ENCODE measurements at places on chromosomes 12 and 14.
A peak's percentile ranks its signal among the peaks of the same experiment; 100 is the strongest.

- peak; percentile 6 for DNase-seq
Measured at GRCh38 chr12:43835264-43835655, 621 bp upstream of the TMEM117 start.

- no peak for DNase-seq
Measured at GRCh38 chr14:48670939-48671338, 915.2 kb downstream of the RPS29 start.

- DNase-seq = no peak
Measured at GRCh38 chr12:80377140-80377794, 66.8 kb upstream of the PTPRQ start.

GRCh38 chr14:65938738-65939137 is 526.2 kb downstream of the FUT8 start:
- DNase-seq = no peak

GRCh38 chr14:64721391-64721791 is 17.2 kb downstream of the PLEKHG3 start:
- DNase-seq = no peak

GRCh38 chr14:56212521-56212920 is 94.3 kb downstream of the PELI2 start:
- DNase-seq = no peak

- DNase-seq = no peak
Measured at GRCh38 chr12:47282206-47282605, 202.4 kb upstream of the AMIGO2 start.

- no peak for DNase-seq
Measured at GRCh38 chr14:25092258-25092740, 42.4 kb upstream of the STXBP6 start.

- no peak for DNase-seq
Measured at GRCh38 chr12:132133952-132134652, 10.0 kb downstream of the DDX51 start.

DNA sequence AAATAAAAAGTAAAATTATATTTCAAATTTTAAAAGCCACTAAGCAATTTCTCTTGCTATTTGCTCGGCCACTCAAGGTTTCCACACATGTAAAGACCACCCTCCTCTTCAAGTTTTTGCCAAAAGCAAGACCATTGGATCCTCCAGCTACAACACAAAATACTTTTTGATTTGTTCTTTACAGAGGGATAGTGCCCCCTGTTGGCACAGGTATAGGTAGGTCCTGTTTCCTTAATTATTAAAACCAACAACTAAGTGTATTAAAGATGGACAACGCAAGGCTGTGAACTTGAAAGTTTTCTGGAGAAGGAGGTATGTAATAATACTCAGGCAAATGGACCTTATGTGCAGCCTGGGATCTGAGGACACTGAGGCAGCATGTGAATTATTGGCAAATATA is 23.8 kb downstream of the ATP6V1D start:
- peak; percentile 4 for DNase-seq

DNA sequence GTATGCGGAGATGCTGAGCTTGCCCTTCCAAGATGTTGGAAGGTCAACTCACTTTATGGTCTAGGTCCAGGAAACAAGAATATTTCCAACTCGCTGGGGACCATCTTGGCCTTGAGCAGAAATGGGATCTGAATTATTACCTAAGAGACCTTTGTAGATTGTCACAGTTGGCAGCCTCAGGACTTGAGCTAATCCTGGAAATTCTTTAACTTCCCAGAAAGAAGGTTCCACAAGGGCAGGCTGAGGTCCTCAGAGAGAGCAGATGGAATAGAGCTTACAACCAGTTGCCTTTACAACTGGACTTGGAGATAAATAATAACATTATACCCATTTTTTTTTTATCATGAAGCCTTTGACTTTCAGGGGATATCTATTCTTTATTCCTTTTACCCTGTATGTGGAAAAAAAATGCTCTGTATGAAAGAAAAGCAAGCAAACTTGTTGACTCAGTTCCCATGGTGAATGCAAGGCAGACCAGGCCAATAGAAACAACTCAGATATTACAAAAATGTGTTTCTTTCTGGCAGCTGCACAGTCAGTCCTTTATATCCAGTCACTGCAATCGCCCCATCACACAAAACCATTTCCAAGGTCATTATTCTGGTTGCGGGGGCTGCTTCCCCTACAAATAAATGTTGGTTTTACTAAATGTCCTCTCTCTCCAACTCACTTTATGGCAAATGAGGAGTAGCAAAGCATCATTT is 401.4 kb downstream of the ZFP36L1 start:
- DNase-seq = no peak

DNA sequence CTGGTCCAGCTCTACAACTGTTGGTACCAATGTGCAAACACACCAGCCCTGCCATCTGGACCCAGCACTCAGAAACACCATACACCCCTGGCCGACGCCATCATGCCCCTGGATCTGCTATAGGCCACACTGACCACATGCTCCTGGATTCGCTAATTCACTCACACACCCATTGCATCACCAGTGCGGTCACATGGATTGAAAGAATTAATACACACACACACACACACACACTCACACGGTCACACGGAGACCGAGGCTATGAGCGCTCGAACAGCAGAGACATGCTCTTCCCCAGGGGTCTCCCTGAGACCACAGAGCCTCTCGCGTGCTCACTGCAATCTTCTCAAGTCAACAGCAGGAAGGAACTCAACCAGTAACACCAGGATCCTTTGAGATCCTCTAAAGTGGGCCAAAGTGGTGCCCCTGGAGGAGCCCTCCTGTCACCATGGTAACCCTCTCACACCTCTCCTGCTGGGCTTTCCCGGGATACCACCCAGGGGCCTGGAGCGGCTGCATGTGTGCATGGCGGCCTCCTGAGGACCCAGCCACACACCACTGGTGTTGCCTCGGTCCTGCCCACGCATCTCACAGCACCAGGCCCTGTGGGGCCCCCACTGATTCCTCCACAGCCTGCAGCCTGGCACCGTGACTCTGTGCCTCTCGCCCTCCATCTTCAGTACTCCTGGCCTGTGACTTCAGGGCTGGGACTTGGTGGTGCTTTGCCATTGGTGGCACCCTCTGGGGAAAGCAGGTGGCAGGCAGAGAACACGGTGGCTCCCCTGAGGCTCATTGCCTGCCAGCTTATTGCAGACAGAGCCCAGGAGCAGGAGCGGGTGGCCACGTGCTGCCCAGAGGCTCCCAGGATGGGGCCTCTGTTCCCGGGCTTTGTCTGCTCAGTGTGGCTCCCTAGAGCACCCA is 15.1 kb downstream of the LRTM2 start:
- DNase-seq = no peak

GRCh38 chr14:104723651-104724406 is at the start of gene ADSS1:
Gene ADSS1, plus strand, starts transcription at chr14:104724229. Its CDS starts 42 bp downstream, at chr14:104724271.
- peak; percentile 48 for DNase-seq

DNA sequence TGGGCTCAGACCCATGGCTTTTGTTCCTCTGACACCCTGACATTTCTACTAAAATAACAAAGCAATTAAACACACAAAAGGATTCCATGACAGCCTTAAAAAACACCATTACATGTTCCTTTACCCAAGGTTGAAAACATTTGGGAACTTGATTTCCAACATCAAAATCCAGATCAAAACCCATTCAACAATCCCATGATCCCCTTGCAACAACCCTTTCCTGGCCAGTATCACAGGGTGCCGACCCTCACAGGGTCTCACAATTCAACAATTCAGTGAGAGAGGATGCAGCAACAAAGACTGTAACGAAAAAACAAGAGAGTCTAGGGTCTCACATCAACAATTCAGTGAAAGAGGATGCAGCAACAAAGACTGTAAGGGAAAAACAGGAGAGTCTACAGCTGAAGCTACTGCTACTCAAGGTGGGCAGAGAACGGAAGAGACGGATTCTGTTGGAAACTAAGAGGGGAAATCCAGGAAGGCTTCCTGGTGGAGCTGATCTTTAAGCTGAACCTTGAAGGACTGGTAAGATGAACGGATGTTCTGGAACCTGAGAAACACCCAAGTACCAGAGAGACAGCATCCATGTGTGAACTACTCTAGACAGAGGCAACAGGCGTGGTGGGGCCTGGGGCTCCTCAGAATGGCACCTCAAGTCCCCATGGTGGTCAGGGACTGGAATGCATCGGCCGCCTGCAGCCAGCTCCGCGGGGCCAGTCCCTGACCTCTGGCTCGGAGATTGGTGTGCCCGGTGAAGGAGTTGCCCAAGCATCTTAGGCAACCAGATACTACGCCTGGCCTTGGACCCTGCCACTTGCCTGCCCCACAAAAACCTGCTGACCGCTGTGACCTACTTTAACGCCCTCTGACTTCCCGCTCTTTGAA is 22.7 kb upstream of the ZFP36L1 start:
- DNase-seq = no peak

GRCh38 chr14:73751157-73751691 is 37.0 kb upstream of the PNMA1 start:
- no peak for DNase-seq

- DNase-seq = no peak
Measured at GRCh38 chr12:114767906-114768722, 84.1 kb upstream of the TBX3 start.

DNA sequence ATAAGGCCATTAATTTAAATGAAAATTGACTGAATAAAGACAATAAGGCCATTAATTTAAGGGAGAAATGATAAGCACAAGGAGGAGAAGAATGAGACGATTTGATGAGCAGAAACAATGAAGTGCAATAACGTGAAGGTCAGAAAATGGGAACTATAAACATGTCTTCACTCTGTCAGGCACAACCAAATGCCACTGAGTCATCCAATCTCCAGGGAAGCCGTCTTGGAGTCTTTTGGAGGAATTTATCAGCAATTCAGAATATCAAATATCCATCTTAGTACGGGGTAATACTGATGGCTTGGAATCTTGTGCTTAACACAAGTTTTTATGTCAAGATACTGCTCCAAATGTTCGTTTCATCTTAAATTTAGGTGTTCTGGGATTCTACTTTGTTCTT is 159.9 kb downstream of the CAPZA3 start:
- no peak for DNase-seq

DNA sequence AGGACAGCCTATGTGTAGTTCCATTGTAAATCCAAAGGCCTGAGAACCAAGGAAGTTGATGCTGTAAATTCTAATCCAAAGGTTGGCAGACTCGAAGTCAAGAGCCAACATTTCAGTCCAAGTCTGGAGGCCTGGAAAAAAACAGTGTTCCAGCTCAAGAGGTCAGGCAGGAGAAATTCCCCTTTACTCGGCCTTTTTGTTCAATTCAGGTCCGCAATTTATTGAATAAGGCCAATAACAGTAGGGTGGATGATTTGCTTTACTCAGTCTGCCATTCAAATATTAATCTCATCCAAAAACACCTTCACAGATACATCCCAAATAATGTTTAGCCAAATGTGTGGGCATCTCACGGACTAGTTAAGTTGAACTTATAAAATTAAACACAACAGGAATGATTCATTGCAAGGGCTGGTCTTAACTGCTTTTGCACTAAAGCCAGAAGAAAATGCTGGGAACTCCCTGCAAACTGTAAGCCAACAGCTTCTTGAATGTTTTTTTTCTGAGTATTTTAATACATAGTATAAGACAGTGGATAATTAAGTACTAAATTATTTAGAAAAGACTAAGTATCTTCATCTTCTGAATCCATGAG is 197.4 kb upstream of the GARIN6 start:
- no peak for DNase-seq

All from activated CD4-positive, alpha-beta T cell treated with anti-CD3 and anti-CD28 coated beads for 4 hours (primary cell).